ENCODE measurements at places on chromosomes 7 and 10. TPM values are rescaled to one million over a fixed set of nuclear protein-coding genes. Genes with fewer than 3 reads are reported as not detected.
A peak's percentile ranks its signal among the peaks of the same experiment; 100 is the strongest.

Gene IDI2
- total RNA-seq: not detected

Gene CHPF2
- 158 TPM for total RNA-seq

- H3K4me3 ChIP-seq: peak overlapping the region; percentile 42
- no peak for DNase-seq
- no peak overlapping the region for H3K27ac ChIP-seq
- H3K27me3 ChIP-seq: no peaks in the 10 kb centered on the region
- H3K4me1 ChIP-seq: peaks cover 40% of the 10 kb centered on the region
- peaks cover 3% of the 10 kb centered on the region for H3K36me3 ChIP-seq
Observed at GRCh38 chr7:82423446-82423845, 20.1 kb downstream of the CACNA2D1 start.

- H3K36me3 ChIP-seq: peaks cover 10% of the 10 kb centered on the region
- no peak overlapping the region for H3K4me3 ChIP-seq
- H3K4me1 ChIP-seq: no peaks in the 10 kb centered on the region
- DNase-seq: no peak
- peaks cover 37% of the 10 kb centered on the region for H3K27me3 ChIP-seq
- H3K27ac ChIP-seq: no peak overlapping the region
Observed at GRCh38 chr10:29608062-29608461, 26.7 kb downstream of the SVIL start.

GRCh38 chr10:8424555-8425211 lies 370.2 kb downstream of the GATA3 start:
- no peaks in the 10 kb centered on the region for H3K36me3 ChIP-seq
- no peak for DNase-seq
- H3K4me1 ChIP-seq: no peaks in the 10 kb centered on the region
- no peak overlapping the region for H3K27ac ChIP-seq
- no peak overlapping the region for H3K4me3 ChIP-seq

DNA sequence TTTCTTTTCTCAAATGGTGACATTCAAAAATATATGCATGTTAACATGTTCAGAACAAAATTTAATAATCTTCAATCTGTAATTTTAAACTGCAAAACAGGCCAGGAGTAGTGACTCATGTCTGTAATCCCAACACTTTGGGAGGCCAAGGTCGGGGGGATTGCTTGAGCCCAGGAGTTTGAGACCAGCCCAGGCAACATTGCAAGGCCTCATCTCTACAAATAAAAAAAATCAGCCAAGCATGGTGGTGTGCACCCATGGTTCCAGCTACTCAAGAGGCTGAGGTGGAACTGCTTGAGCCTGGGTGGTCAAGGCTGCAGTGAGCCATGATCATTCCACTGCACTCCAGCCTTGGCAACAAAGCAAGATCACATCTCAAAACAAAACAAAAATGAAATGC lies 394.3 kb downstream of the PARD3 start:
- H3K27me3 ChIP-seq: no peaks in the 10 kb centered on the region
- DNase-seq: no peak
- 0 out of 2 replicates have a peak, but pooled peaks cover 12% of the 10 kb centered on the region for H3K4me1 ChIP-seq
- H3K36me3 ChIP-seq: no peaks in the 10 kb centered on the region
- no peak overlapping the region for H3K27ac ChIP-seq
- no peak overlapping the region for H3K4me3 ChIP-seq
